Progenitor cell of endocrine pancreas (in vitro differentiated cells): ENCODE measurements at places on chromosomes 3 and 15. TPM values are rescaled to one million over a fixed set of nuclear protein-coding genes. Genes with fewer than 3 reads are reported as not detected.

DNA sequence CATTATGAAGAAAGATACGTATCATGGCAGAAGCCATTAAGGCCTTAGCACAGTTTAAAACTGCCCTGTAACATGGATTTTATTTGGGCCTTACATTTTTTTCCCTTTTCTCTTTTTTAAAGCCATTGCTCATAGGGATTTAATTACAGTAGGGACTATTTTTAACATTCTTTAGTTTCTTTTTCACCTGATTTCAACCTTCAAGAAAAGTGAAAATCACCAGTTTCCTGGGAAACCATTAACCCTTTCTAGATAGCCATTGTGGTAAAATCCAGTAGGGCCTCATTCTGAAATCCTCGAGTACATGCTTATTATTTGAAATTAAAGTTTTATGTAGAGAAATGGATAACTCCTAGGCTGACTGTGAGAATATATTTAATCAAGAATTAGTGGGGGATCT lies 3.1 kb downstream of the SPRED1 start:
- H3K4me3 ChIP-seq = no peak overlapping the region
- H3K27ac ChIP-seq = no peak overlapping the region
- no peaks in the 10 kb centered on the region for H3K27me3 ChIP-seq
- peaks cover 31% of the 10 kb centered on the region for H3K4me1 ChIP-seq

GRCh38 chr3:24485511-24485910 lies 9.1 kb downstream of the THRB start:
- H3K4me3 ChIP-seq = no peak overlapping the region
- no peaks in the 10 kb centered on the region for H3K36me3 ChIP-seq

DNA sequence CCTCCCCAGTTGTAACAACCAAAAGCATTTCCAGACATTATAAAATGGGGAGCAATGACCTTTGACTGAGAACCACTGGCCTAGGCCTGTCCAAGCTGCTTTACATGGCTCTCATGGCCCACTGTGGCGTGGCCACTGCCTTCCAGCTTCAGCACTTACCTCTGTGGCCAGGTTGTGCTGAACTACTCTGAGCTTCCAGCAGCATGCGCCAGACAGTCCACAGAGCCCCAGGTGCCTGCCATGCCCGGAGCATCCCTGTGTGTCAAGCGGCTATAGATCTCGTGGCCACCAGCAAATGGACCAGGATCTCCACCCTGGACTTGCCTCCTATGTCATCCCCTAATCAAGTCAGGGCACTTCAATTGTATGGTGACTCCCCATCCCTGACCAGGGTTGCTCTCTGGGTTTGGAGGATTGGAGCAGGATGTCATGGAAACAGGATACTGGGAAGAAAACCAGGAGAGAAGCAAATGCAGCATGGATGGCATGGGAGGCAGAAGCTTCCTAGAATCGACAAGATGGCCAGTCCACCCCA lies 199.7 kb downstream of the UACA start:
- no peaks in the 10 kb centered on the region for H3K4me1 ChIP-seq
- peaks cover 43% of the 10 kb centered on the region for H3K27me3 ChIP-seq
- H3K27ac ChIP-seq = no peak overlapping the region

- no peak for DNase-seq
- H3K4me3 ChIP-seq = no peak overlapping the region
- H3K36me3 ChIP-seq = peaks cover 3% of the 10 kb centered on the region
- peaks cover 32% of the 10 kb centered on the region for H3K4me1 ChIP-seq
- H3K27me3 ChIP-seq = no peaks in the 10 kb centered on the region
Observed at GRCh38 chr3:66885326-66886000, 112.6 kb upstream of the KBTBD8 start.

DNA sequence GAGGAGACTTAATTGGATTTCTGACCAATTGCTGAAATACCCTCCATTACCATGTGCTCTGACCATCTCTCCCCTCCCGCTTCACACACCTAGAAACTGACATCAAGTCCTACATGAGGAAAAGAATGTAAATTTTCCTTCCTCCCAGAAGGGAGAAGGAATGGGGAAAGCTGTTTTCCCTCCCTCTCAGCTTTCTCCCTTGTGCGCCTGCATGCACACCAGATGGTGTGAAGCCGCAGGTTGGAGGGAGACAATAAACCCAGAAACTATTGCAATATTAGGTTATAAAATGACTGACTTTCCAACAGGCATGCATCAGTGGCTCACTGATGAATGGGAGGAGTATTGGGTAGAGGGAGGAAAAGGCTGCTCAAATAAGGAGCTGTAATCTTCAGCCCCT lies 50.9 kb downstream of the MB21D2 start:
- no peaks in the 10 kb centered on the region for H3K27me3 ChIP-seq
- no peak overlapping the region for H3K4me3 ChIP-seq
- no peak overlapping the region for H3K27ac ChIP-seq
- peaks cover 6% of the 10 kb centered on the region for H3K36me3 ChIP-seq
- no peak for DNase-seq

GRCh38 chr3:188671971-188672370 lies 499.8 kb upstream of the TPRG1 start:
- peaks cover 4% of the 10 kb centered on the region for H3K36me3 ChIP-seq
- no peak overlapping the region for H3K27ac ChIP-seq
- no peak for DNase-seq
- H3K4me3 ChIP-seq = no peak overlapping the region

DNA sequence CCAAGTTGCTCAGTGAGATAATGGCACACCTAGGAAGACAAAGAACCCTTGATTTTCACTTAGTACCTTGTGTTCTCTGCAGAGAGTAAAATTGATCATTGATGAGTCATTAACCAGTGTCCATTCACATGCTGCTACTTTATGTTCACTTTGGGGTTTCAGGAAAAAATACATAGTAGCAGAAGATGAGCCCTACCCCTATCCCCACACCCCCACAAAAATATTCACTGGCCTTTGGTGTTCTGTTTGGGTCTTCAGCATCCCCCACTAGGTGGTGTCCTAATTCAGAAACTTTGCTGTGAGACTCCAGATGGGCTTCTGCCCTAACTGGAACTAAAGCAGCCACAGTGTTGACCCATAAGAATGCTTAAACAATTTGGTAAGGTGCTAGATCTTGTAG lies 178.8 kb downstream of the KLHL25 start:
- no peak for DNase-seq
- peak overlapping the region; percentile 44 for H3K27ac ChIP-seq
- H3K4me1 ChIP-seq = peaks cover 23% of the 10 kb centered on the region

DNA sequence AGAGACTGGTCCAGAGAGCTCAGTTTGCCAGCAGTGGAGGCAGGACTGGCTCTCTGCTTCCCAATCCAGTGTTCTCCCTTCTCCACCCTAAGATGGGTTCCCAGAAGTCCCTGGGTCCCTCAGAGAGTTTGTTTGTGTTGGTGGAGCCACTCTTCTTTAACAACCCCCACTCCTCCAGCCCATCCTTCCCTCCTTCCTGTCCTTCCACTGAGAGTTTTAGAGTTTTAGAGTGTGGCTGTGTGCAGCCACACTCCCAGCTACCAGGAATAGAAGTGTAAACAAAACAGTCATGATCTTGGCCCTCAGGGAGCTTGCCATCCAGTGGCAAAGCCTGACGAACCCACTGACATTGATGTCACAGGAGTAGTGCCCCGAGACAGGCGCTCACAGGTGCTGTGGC lies 12.5 kb upstream of the FBLN2 start:
- no peak overlapping the region for H3K27ac ChIP-seq
- no peak overlapping the region for H3K4me3 ChIP-seq
- H3K36me3 ChIP-seq = no peaks in the 10 kb centered on the region

DNA sequence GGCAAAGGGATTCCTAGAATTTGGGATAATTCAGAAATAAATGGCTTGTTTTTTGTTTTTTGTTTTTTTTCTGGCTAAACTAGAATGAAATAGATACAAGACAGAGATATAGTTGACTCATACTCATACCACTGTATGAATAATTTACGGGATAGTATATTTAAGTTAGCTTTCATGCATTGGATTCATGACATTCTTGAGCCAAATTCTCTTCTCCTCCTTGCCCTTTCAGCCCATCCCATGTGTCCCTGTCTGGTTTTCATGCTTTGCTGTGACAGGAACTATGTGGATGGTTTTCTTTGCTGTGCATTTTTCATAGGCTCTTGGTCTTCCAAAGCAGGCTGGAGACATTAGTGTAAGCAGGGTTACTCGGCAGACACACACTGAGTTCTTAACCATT lies 66.6 kb upstream of the UMPS start:
- H3K27ac ChIP-seq = no peak overlapping the region
- H3K4me3 ChIP-seq = no peak overlapping the region
- DNase-seq = no peak
- no peaks in the 10 kb centered on the region for H3K27me3 ChIP-seq
- H3K4me1 ChIP-seq = peaks cover 8% of the 10 kb centered on the region
- peaks cover 9% of the 10 kb centered on the region for H3K36me3 ChIP-seq

GRCh38 chr3:143716731-143717130 lies 131.5 kb downstream of the SLC9A9 start:
- H3K4me3 ChIP-seq = no peak overlapping the region
- H3K36me3 ChIP-seq = no peaks in the 10 kb centered on the region
- DNase-seq = no peak
- H3K27me3 ChIP-seq = no peaks in the 10 kb centered on the region

NMB gene
- 4.9 and 6.1 TPM in 2 replicates for total RNA-seq

SHQ1 gene
- 19.4 and 26.5 TPM in 2 replicates for total RNA-seq

COL8A1 gene
- 0.18 TPM in 1 of 2 replicates, not detected in the other for total RNA-seq

GOLGA8M gene
- 0.18 TPM in 1 of 2 replicates, not detected in the other for total RNA-seq

MOBP gene
- total RNA-seq = not detected in 2 replicates
